Pancreas (tissue), 10 donors: ENCODE measurements at places on chromosomes 13 and 19. TPM values are rescaled to one million over a fixed set of nuclear protein-coding genes. Genes with fewer than 3 reads are reported as not detected.
A peak's percentile ranks its signal among the peaks of the same experiment; 100 is the strongest.

Gene ZNF77
- total RNA-seq, result 1.3 TPM

Gene ANGPTL4
- total RNA-seq, result 3.3 TPM

DNA sequence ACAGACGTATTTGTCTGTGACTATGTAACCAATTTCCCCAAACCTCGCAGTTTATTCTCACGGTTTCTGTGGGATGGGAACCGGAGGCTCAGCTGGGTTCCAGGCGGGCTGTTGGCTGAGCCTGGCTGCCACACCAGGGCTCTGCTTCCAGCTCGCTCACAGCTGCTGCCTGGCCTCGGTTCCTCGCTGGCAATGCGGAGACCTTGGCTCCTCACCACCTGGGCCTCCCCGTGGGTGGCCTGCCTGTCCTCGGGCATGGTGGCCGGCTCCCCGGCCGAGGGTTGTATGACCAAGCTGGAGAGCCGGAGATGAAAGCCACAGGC is 218.9 kb upstream of the MAB21L1 start:
- no peaks in the 10 kb centered on the region for H3K27me3 ChIP-seq
- H3K27ac ChIP-seq, result no peak overlapping the region
- no peak for DNase-seq
- no peak overlapping the region for H3K4me3 ChIP-seq
- H3K4me1 ChIP-seq, result no peaks in the 10 kb centered on the region

Gene PSG6
- total RNA-seq, result not detected

- peaks cover 13% of the 10 kb centered on the region for H3K4me1 ChIP-seq
- no peak overlapping the region for H3K4me3 ChIP-seq
Observed at GRCh38 chr13:41955605-41956004, 5.3 kb downstream of the VWA8 start.

Gene GPR4
- 1.2 TPM for total RNA-seq

GRCh38 chr19:10290357-10290875 is 664 bp downstream of the ICAM5 start:
- H3K4me1 ChIP-seq, result peaks cover 26% of the 10 kb centered on the region
- no peaks in the 10 kb centered on the region for H3K36me3 ChIP-seq
- H3K27me3 ChIP-seq, result peaks cover 43% of the 10 kb centered on the region
- H3K4me3 ChIP-seq, result no peak overlapping the region
- no peak for DNase-seq

DNA sequence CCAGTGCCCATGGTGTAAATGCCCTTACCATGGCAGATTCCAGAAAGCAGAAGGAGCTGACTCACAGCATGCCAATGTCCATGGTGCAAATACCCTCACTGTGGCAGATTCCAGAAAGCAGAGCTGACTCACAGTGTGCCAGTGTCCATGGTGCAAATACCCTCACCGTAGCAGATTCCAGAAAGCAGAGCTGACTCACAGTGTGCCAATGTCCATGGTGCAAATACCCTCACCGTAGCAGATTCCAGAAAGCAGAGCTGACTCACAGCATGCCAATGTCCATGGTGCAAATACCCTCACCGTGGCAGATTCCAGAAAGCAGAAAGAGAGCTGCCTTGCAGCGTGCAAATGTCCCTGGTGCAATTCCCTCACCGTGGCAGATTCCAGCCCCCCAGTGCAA is 163.8 kb upstream of the SOX1 start:
- no peaks in the 10 kb centered on the region for H3K4me1 ChIP-seq
- H3K27me3 ChIP-seq, result no peaks in the 10 kb centered on the region
- H3K4me3 ChIP-seq, result no peak overlapping the region

Gene SIGLEC11
- 2.0 TPM for total RNA-seq

GRCh38 chr13:31703780-31704179 is 35.5 kb upstream of the RXFP2 start:
- no peaks in the 10 kb centered on the region for H3K4me1 ChIP-seq
- DNase-seq, result no peak
- no peak overlapping the region for H3K4me3 ChIP-seq

Gene SIGLEC14
- total RNA-seq, result 1.1 TPM

DNA sequence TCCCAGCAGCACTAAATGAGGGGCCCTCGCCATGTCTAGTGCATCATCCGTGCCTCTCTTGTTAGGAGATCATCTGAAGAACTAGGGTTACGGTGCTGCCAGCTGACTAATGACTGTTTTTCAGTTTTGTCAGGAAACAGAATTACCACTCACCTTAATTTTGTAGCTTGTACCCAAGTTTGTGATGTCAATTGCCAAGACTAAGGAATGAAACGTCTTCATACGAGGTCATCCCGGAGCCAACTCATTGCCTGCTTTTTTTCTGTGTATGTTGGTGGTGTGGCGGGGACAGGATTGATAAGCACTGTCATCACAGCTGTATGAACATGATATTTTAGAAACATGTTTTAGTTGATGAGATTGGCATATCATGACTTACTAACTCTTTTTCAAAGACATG is 100.6 kb downstream of the TNFRSF19 start:
- no peak for DNase-seq
- H3K27ac ChIP-seq, result no peak overlapping the region
- H3K36me3 ChIP-seq, result no peaks in the 10 kb centered on the region
- no peaks in the 10 kb centered on the region for H3K4me1 ChIP-seq
- no peaks in the 10 kb centered on the region for H3K27me3 ChIP-seq
- H3K4me3 ChIP-seq, result no peak overlapping the region

Gene ATP4B
- total RNA-seq, result not detected

- H3K4me1 ChIP-seq, result no peaks in the 10 kb centered on the region
- no peak overlapping the region for H3K4me3 ChIP-seq
- no peaks in the 10 kb centered on the region for H3K27me3 ChIP-seq
- DNase-seq, result no peak
- no peak overlapping the region for H3K27ac ChIP-seq
Observed at GRCh38 chr13:36528105-36528504, 95.8 kb downstream of the CCNA1 start.

DNA sequence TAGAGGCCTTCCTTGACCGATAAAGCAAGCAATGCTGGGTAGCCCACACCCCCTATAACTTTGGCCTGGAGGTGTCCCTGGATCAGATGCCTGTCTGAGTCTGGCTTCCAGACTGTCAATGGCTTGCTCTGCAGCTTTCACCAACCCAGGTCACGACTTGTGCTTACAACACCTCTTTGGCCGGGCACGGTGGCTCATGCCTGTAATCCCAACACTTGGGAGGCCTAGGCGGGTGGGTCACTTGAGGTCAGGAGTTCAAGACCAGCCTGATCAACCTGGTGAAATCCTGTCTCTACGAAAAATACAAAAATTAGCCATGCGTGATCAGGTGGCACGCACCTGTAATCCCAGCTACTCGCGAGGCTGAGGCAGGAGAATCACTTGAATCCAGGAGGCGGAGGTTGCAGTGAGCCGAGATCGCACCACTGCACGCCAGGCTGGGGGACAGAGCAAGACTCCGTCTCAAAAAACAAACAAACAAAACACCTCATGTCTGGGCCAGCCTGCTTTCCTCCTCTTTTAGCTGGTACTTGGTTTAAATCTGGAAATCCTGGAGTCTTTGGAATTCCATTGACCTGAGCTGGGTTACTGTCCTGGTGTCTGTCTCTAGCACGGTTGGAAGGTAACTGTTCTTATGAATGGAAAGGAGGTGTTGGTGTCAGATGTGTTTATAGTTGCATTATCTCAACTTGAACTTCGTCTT is 10.3 kb upstream of the GARRE1 start:
- no peak for DNase-seq
- no peaks in the 10 kb centered on the region for H3K36me3 ChIP-seq
- no peaks in the 10 kb centered on the region for H3K4me1 ChIP-seq
- H3K27ac ChIP-seq, result no peak overlapping the region
- H3K27me3 ChIP-seq, result no peaks in the 10 kb centered on the region

Gene FREM2
- 7.8 TPM for total RNA-seq

DNA sequence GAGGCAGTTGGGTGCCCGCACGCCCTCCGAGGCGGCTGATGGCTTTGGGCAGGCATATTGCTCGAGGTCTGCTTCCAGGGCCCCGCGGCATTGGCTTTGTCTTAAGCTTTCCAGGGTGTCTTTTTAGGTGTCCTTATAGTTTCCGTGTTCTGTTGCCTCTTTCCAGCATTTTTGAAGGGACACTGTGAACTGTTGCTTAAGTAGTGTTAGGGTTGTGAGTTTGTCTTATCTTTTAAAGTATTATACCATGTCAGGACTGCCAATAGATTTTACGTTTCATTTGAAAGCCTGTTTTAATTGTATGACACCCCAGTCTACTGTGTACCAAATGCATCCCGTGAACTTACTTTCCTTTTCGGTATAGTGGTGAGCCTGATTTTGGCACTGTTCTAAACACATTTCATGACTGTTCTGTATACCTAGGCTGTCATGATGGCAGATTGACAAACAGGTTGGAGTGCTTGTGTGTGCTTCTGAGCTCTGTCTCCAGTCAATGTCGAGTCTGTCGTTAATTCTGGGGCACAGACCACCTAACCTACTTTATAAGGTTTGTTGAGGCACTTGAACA is 656 bp downstream of the PCCA start:
- H3K27me3 ChIP-seq, result no peaks in the 10 kb centered on the region
- H3K4me3 ChIP-seq, result peak overlapping the region; percentile 93
- peak overlapping the region; percentile 92 for H3K27ac ChIP-seq
- H3K4me1 ChIP-seq, result peaks cover 8% of the 10 kb centered on the region

Gene PRR19
- total RNA-seq, result 0.41 TPM

- H3K27ac ChIP-seq, result peak overlapping the region; percentile 97
- peak overlapping the region; percentile 95 for H3K4me3 ChIP-seq
- H3K4me1 ChIP-seq, result peaks cover 21% of the 10 kb centered on the region
- H3K36me3 ChIP-seq, result no peaks in the 10 kb centered on the region
- DNase-seq, result peak; percentile 67
Observed at GRCh38 chr13:40665126-40666044, 1.1 kb downstream of the FOXO1 start.

DNA sequence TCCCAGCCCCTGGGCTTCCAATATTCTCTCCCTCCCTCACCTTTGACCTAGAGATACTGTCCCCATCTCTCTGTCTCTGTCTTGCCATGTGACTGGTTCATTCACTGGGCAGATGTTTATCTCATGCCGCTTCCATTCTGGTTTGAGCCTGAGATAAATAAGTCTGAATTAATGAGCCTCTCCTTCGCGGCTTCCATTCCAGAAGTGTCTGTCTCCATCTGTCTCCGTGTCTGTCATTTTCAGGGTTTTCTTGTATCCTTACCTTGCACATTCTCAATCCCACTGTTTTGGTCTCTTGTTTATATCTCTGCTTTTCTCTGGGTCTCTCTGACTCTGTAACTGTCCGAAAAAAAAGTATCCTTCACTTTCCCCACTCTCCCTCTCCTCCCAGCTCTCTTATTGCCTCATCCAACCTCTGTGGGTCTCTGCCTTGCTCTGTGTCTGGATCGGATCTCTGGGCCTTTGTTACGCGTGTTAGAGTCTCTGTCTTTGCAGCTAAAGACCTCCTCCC is 4.3 kb downstream of the SPHK2 start:
- no peaks in the 10 kb centered on the region for H3K36me3 ChIP-seq
- no peak for DNase-seq
- peaks cover 17% of the 10 kb centered on the region for H3K4me1 ChIP-seq
- no peaks in the 10 kb centered on the region for H3K27me3 ChIP-seq

Gene POU2F2
- total RNA-seq, result 0.56 TPM

GRCh38 chr13:27298849-27299248 is 28.2 kb downstream of the RASL11A start:
- H3K4me3 ChIP-seq, result no peak overlapping the region
- H3K4me1 ChIP-seq, result no peaks in the 10 kb centered on the region
- H3K27me3 ChIP-seq, result no peaks in the 10 kb centered on the region
- H3K36me3 ChIP-seq, result no peaks in the 10 kb centered on the region

Gene MISP3
- total RNA-seq, result 6.4 TPM

GRCh38 chr19:5999693-6000092 is 21.8 kb upstream of the RANBP3 start:
- no peak overlapping the region for H3K4me3 ChIP-seq
- no peaks in the 10 kb centered on the region for H3K4me1 ChIP-seq
- H3K27me3 ChIP-seq, result no peaks in the 10 kb centered on the region
- no peaks in the 10 kb centered on the region for H3K36me3 ChIP-seq

DNA sequence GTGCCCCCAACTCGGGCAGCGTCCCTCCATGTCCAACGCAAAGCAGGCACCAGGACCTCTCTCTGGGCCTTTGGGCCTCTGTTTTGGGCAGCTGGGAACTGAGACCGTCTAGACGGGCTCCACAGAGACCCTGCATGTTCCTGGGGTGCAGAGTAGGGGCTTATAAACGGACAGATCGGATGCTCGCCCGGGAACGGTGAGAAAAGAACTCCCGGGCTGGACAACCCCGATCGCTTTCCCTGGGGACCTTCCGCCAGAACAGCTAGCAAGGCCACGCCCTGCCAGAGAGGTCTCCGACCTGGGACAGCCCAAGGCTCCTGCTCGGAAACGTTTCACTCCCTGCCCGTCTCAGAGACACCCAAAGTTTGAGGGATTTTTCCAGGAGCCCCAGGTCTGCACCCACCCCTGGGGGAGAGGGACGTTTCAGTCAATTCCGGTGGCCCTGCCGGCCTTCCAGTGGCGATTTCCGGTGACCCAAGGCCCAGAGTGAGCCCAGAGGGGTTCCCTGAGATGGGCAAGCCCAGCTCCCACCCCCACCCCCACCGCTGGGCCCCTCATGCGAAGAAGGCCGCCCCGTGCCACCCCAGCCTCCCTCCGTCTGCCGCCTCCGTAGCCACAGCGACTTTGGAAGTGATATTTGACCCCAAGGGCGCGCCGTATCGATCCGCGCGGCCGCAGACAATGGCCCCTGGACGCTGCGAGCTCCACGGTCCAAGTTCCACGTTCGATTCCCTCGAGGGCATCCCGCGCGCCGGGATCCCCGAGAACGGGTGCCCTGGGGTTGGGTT is 1.7 kb downstream of the NR2F6 start:
- H3K27me3 ChIP-seq, result no peaks in the 10 kb centered on the region
- peaks cover 27% of the 10 kb centered on the region for H3K4me1 ChIP-seq
- peak overlapping the region; percentile 83 for H3K4me3 ChIP-seq
- peak; percentile 66 for DNase-seq
- H3K27ac ChIP-seq, result peak overlapping the region; percentile 76

GRCh38 chr19:45498411-45499195 is at the start of gene PPM1N:
PPM1N (plus strand) TSS chr19:45498443; CDS start chr19:45498473, 30 bp downstream.
- no peak for DNase-seq
- H3K27me3 ChIP-seq, result no peaks in the 10 kb centered on the region
- H3K4me3 ChIP-seq, result peak within 1 kb of the TSS; percentile 80
- H3K36me3 ChIP-seq, result no peaks in the 10 kb centered on the region
- H3K27ac ChIP-seq, result no peak within 1 kb of the TSS

GRCh38 chr19:42088471-42089190 is 12.7 kb downstream of the ZNF574 start:
- H3K36me3 ChIP-seq, result no peaks in the 10 kb centered on the region
- H3K4me1 ChIP-seq, result no peaks in the 10 kb centered on the region
- no peak overlapping the region for H3K4me3 ChIP-seq
- no peak for DNase-seq
- no peak overlapping the region for H3K27ac ChIP-seq

Gene LILRA5
- 0.69 TPM for total RNA-seq

Gene IL4I1
- 0.51 TPM for total RNA-seq

DNA sequence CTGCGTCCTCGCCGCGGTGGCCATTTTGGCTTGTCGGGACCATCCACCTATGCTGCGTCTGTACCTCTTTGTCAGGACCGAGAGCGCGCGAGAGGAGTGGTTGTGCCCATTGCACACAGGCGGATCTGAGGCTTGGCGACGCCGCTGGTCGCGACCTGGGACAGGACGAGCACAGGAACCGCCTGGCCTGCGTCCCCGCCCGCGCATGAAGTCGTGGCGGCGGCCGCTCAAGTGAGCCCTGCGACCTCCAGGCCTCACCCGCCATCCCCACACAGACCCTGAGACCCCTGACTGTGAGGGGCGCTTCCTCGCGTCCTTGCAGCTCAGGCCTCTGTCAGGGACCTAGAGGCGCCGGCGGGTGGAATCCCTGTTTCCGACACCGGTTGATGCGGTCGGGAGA is 16.8 kb downstream of the ZNF586 start:
- no peaks in the 10 kb centered on the region for H3K36me3 ChIP-seq
- H3K4me3 ChIP-seq, result no peak overlapping the region
- no peaks in the 10 kb centered on the region for H3K4me1 ChIP-seq

- no peak overlapping the region for H3K4me3 ChIP-seq
- no peak overlapping the region for H3K27ac ChIP-seq
- no peaks in the 10 kb centered on the region for H3K36me3 ChIP-seq
- no peaks in the 10 kb centered on the region for H3K27me3 ChIP-seq
- DNase-seq, result no peak
Observed at GRCh38 chr13:28463481-28463880, 31.4 kb downstream of the FLT1 start.
